ENCODE measurements at places on chromosomes 1 and 21.

GRCh38 chr21:28675331-28676041 is 317.2 kb downstream of the LTN1 start:
- no peak for DNase-seq

DNA sequence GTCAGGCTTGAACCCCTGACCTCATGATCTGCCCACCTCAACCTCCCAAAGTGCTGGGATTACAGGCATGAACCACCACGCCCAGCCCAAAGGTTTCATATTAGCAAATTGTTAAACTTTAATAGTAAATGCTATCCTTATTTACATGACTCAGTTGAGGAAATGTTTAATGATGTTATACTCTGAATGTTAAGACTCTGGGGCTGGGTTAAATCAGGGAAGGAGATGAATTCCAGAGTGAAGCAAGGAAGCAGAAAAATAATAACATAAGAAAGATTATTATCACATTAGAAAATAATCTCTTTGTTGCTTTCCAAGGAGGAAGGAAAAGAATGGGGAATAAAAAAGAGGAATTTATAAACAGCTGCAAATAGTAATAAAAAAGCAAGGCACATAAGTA is 105.3 kb downstream of the PTGS2 start:
- DNase-seq: no peak

DNA sequence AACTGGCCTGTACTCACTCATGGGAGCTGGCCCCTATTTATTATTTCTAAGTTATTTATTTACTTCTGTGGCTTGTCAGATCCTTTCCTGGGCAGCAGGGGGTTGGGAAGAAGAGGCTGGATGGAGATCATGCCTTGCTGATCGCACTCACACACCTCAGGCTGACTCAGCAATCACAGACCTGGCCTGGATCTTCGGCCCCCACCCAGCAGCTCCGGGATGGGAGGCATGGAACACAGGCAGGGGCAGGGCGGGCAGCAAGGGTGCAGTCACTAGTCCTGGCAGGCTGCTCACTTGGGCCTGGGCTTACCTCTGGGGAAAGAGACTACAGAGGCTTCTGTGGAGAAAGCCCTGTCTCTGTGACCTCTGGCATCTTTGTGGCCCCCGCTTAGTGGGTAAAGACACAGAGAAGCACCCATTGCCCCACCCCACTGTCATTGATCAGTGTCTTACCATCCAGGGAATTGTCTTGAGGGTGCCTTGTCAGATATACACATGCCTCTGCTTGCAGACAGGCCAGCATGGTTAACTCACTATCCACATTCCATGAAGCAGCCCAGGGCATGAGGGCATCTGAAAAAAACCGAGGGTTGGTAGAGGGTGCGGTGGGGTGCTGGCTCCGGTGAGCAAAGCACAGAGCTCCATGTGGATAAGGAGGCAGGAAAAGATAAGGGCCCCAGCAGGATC is 3.7 kb downstream of the ARTN start:
- DNase-seq: no peak

- DNase-seq: peak; percentile 65
These were observed 27.4 kb downstream of the SYF2 start for GRCh38 chr1:25204797-25205480.

GRCh38 chr1:206705191-206705590 is 20.5 kb downstream of the MAPKAPK2 start:
- no peak for DNase-seq

GRCh38 chr1:24142546-24143534 is at the start of gene IL22RA1:
IL22RA1 (minus strand) TSS chr1:24143140; CDS start chr1:24143082, 58 bp downstream.
- DNase-seq: no peak

GRCh38 chr1:36947384-36947783 is 86.9 kb downstream of the GRIK3 start:
- DNase-seq: no peak

DNA sequence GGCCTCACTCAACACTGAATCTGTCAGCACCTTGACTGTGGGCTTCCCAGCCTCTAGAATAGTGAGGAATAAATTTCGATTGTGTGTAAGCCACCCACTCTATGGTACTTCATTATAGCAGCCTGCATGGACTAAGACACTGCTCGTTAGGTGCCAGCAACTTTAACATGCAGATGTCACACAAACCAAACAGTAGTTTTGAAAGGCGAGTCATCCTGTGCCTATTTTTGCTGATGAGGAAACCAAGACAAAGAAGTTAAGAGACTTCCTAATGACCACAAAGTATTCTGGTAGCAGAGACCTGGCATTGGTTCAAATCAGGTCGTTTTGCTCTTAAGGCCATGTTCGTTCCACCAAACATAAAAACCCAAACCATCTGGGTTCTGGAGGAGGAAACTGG is 42.9 kb downstream of the BATF3 start:
- no peak for DNase-seq

DNA sequence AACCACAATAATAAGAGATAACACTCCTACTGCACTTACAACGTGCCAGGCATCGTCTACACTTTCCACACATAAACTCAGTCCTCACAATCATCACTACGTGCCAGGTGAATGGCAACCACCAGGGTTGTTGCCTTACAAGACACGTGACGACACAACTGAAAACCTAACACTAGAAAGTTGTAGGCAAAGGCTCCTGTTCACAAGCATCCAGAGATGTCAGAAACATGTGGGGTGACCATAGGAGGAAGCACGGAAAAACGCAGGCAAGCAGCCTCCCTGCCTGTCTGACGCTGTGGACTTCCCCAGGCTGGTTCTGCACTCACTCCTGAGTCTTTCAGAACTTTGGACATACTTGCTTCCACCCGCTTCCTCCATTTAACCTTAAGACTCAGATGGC is 7.0 kb downstream of the CAPZB start:
- DNase-seq: no peak
